ENCODE measurements at places on chromosomes 12 and 14.

DNA sequence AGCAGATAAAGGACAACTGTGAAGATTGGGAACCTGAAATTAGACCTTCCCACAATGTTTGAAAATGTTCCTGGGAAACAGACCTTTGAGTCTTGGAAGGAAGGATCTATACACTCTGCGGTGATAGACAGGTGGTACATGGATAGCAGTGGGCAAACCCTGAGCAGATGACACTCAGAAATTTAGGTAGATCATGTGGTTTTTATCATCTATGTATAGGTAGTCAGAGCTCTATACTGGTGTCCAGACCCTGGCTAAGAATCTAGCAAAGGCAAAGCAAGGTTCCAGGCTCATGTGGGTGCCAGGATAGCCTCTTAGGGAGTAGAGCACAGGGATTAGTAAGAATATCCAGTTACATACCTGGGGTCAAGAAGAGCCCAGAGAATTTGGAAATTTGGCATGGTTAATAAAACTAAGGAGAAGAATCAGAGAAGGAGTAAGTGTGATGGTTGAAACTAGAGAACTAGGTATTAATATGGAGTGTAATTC, 331.2 kb upstream of the FBXO33 start:
- DNase-seq, result no peak

DNA sequence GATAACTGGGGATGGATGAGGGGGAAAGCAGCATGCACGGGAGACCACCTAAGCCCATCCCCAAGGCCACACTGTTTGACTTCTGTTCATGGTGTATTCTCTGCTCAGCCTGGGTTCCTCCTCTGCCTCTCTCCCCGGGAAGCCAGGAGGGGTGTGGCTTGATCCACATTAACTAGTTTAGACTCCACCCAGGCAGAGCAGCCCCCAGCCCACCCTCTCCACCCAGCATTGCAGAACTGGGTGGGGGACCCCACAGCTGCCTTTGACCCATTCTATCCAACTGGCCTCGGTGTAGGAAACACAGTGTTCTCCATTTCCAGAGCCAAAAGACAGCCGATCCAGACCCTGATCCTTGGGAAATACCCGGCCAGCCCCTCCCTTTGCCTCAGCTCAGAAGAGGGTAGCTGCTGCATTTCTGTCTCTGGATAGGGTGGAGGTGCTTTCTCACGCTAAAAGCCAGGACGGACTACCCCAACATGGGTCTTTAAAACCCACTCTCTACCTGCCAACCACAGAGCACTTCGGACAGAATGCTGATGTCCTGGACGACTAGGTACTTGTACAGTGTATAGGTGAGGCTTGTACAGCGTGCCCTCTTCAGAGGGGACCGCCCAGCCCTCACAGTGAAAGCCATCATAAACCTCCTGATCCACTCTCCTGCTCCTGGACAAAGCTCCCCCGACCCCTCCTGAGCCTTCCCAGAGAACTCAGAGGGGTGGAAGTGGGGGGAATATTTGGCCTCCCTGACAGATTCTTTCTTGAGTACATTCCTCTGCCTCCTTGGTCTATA, 9.4 kb downstream of the SPRYD3 start:
- no peak for DNase-seq

DNA sequence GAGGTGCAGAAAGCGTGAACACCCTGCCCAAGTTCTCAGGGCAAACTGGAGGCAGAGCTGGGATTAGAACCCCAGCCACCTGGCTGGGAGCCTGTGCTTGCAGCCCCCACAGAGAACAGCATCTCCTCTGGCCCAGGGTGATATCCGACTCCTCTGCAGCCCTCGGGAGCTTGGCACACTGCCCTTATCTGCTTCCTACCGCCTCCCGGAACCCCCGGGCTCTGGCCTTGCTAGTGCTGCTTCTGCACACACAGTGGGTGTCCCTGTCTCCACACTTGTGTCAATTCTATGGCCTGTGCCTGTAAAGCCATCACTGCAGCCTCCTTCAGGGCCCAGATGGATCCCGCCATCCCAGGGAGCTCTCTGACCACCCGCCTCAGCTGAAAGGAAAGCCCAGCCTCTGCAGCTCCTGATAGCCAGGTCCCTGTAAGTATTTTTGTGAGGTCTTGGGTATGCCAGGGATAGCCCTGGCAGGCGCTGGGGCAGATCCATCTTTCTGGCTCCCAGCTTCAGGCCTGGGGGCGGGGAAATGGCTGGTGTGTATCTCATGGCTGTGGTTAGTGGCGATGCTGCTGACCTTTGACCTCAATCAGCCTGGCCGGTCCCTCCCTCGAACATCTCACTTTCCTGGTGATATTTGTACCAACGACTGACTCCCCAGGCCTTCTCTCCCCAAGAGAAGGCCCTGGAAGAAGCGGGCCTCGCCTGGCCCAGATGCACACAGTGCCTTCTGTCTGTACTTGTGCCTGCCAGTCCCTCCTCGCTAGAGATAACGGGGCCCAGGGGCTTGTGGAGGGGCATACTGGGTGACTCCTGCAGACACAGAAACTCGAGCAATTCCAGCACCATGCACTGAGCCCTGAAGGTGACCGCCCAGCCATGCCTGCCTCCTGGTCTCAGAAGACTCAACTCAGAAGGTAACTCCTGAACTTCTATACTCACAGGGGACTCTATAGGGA, 183.8 kb downstream of the CALM1 start:
- DNase-seq, result no peak

DNA sequence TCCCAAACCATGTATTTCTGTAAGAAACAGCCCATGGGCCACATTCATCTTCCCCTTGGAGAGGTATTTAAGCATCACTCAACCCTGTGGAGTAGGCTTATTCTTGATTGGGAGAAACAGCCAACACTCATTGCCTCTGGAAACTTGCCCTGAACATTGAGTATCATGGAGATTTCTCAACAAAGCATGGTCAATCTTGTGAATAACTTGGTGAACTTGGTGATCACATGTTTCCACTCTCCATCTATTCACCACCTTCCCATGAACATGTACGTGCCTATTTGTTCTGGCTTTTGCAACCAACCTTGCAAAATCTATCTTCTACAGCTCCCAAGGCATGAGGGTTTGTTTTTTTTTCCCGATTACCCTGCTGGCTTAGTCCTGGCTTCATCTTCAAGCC, 163.2 kb downstream of the PAH start:
- DNase-seq, result no peak

GRCh38 chr12:56253091-56253490, 5.1 kb downstream of the ANKRD52 start:
- no peak for DNase-seq

DNA sequence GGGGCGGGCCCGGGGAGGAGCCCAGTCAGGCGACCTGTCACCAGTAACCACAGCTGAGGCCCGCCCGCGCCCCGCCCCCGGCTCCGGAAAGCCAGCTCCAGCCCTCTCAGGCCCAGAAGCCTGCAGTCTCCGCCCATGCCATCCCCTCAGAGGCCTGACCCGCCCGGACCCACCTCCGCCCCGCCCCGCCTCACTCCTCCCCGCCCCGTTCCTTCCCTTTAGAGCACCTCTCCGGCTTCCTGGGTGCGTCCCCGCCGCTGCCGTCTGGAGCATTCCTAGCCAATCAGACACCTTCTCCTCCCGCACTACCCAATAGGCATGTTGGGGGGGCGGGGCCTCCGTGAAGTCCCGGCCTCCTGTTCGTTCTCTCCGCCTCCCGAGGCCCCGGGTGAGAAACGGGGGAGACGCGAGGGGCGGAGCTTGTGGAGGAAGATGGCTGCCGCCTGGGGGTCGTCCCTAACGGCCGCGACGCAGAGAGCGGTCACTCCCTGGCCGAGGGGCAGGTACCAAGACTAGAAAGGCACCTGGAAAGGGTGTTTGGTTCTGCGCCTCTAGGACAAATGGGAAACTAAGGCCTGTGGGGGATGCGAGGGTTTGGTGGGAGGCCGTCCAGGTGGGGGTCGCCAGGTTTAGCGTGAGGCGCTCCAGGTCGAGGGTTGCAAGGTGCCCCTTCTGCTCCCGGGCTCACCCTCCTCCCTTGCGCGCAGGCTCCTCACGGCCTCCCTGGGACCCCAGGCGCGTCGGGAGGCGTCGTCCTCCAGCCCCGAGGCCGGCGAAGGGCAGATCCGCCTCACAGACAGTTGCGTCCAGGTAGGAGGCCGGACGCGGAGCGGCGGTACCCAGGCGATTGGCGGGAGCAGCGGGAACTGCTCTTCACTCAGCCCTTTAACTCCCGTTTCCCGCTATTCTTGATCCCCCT, at the start of gene ISCA2:
Gene ISCA2, plus strand, starts transcription at position 423 of the 919 bp plus-strand sequence. Its CDS starts 10 bp downstream, at position 433.
- DNase-seq, result peak; percentile 99

- no peak for DNase-seq
These were observed 1.3 kb downstream of the ARID4A start for GRCh38 chr14:58299401-58300330.

DNA sequence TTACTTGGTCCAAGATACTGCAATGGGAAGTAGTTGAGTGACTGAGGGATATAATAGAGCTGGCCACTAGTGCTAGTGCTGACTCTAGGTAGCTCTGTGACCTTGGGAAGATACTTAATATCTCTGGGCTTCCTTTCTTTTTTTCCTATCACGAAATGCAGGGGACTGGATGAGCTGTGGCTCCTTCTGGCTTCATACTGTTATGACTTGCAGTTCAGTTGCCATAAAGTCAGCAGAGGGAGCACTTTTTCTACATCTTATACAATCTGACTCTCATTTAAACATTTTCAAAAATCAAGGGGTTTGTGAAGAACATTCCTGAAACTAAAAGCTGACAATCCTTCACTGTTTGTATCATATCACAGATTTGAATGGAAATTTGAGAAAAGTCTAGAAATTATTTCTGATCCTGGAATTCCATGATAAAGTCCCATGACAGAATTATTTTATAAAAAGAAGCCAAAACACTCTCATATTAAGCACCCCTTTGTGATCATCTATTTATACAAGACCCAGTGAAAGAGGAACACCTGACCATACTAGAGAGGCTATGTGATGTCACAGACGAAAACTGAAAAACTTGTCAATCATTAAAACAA, 5.3 kb downstream of the BHLHE41 start:
- DNase-seq, result peak; percentile 47

- no peak for DNase-seq
These were observed 638 bp downstream of the PLEKHG3 start for GRCh38 chr14:64704743-64705380.

- no peak for DNase-seq
These were observed 10.7 kb upstream of the STX2 start for GRCh38 chr12:130849561-130850417.

GRCh38 chr12:101929365-101930041, 52.1 kb downstream of the DRAM1 start:
- DNase-seq, result no peak

- no peak for DNase-seq
These were observed 40.9 kb upstream of the FZD10 start for GRCh38 chr12:130121226-130122000.

- peak; percentile 20 for DNase-seq
These were observed 325.2 kb downstream of the PCNX1 start for GRCh38 chr14:71232506-71232905.

DNA sequence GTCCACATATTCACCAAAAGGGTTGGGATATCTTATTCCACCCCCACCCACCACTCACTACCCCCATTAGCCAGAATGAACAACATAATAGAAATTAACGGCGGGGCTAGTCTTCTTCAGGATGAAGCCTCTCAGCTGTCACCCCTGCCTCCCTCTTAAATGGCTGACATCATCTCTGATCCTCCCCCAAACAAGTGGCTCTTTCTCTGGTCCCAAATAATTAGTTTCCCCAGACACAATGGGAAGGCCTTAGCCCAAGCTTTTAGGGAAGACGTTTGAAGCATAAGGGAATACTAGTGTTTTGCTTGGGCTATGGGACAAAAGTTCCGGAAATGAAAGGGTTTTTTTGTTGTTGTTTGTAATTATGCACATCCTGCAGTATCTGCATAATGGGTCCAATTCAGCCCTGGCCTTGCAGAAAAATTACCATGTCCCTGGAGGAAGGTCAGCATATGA, 13.8 kb downstream of the STON2 start:
- no peak for DNase-seq

DNA sequence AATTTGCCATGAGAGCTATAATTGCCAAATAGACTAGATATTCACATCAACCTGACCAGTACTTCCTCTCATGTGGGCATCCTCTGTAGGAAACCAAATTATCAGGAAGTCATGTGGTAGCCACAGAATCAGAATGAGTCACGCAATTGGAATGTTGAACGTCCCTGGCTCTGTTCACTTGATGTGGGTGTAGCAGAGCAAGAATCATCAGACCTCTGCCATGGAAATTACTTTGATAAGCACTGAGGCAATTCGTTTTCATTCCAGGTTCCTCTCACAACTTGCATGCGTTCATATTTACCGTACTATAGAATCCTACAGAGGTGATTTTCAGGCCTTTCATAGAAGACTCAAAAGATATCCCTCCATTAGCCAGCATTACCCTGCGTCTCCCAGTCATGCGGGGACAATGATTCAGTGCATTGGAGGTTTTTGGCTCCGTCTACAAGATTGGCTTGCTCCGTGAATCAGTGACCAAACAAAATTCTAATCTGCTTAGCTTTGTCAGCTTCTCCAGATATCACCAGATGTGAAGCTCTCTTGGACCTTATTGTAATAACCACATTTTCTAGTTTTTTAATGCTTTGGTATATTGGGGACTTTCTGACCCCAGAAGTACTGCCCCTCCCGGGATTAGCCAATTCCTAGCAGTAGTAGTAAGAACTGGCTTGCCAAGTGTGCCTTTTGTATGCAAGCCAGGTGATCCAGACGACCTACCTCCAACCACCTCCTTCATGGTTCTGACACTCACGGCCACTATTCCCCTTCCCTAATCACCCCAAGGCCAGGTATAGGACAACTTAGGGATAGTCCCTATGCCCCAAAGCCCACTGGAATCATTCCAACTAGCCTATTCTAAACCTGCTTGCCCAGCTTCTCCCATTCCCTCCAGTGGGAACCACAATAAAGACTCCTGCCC, 133.4 kb downstream of the KICS2 start:
- peak; percentile 76 for DNase-seq

DNA sequence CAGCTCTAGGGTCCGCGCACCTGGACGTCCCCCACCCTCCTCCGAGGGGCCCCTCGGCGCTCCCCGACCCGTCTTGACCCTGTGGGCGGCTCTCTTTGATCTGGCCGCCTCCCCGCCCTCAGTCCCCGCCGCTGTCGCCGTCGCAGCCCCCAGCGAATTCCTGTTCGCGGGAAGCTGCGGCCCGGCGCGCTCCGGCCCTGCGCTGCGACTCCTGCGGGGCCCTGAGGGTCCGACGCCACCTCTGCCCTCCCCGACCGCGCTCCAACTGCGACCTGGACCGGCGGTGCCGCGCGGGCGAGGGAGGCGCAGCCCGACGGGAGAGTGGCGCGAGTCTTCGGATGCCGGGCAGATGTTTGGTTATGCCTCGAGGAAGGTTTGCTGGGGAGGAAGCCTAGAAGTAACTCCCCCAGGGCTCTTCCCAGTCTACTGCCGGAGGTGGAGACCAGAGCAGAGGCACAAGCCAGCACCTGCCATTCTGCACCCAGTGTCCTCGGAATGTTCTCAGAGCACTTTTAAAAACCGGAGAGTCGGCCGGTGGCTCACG, 440 bp upstream of the ISM2 start:
- peak; percentile 54 for DNase-seq

- peak; percentile 17 for DNase-seq
These were observed 972 bp downstream of the SAMD4A start for GRCh38 chr14:54567639-54568561.

DNA sequence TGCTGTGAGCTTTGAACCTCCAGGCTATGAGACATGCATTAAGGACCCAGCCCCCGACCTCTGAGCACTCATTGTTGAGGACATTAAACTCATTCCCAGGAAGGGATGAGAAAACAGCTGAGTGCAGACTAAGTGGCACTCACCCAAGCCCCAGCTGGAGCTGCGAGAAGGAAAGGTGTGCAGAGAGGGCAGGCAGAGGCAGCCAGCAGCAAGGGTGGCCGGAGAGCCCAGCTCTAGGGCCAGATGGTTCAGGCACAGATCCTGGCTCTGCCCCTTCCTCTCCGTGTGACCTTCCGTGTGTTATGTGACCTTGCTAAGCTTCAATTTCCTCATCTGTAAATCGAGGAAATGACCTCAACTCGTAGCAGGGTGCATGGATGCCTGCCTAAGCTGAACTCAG, 3.7 kb downstream of the TSPAN11 start:
- DNase-seq, result peak; percentile 27
